Esophagus muscularis mucosa (tissue), 4 donors: ENCODE measurements at places on chromosomes 2 and 18. TPM values are rescaled to one million over a fixed set of nuclear protein-coding genes. Genes with fewer than 3 reads are reported as not detected.
A peak's percentile ranks its signal among the peaks of the same experiment; 100 is the strongest.

DNA sequence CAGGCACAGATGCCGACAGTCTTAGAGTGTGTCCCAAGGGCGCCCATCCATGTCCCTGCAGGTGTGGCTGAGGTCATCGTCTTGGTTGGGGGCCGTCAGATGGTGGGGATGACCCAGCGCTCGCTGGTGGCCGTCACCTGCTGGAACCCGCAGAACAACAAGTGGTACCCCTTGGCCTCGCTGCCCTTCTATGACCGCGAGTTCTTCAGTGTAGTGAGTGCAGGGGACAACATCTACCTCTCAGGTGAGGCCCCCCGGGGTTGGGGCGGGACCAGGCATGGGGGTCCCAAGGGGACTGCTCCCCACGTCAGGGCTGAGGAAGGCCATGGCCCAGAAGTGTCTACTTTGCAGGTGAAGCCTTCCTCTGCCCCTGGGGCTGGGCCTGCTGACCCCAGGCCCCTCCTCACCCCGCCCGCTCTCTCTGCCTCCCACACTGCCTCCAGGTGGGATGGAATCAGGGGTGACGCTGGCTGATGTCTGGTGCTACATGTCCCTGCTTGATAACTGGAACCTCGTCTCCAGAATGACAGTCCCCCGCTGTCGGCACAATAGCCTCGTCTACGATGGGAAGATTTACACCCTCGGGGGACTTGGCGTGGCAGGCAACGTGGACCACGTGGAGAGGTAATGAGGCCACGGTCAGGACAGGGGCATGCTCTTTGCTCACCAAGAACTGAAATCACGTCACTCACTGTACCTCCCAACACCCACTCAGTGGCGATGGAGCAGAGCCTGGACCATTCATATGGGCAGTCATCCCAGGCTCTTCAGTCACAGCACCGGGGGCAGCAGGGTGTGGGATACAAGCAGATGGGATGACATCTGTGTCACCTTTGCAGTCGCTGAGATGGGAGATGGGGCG lies 230.8 kb downstream of the ATAD2B start:
- no peaks in the 10 kb centered on the region for H3K27me3 ChIP-seq
- no peak overlapping the region for H3K27ac ChIP-seq
- no peak overlapping the region for H3K4me3 ChIP-seq
- peaks cover 31% of the 10 kb centered on the region for H3K4me1 ChIP-seq
- DNase-seq = no peak

DNA sequence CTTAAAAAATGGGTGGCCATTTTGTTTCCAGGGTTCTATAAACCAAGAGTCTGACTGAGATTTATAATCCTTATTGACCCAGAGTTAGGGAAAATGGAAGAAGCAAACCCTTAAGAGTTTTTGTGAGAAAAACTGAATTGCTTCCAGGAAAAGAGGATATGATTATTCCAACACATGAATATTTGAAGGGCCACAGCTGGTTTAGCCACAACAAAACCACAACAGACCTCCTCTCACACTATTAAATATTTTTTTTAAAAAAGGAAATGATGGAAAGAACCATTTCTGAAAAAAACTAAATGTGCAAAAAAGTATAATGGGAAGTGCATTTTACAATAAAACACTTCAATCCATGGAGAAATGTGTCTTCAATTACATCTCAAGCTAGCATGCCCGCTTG lies 182.7 kb downstream of the ETAA1 start:
- H3K27ac ChIP-seq = no peak overlapping the region
- no peak overlapping the region for H3K4me3 ChIP-seq
- H3K36me3 ChIP-seq = no peaks in the 10 kb centered on the region
- no peaks in the 10 kb centered on the region for H3K27me3 ChIP-seq

DNA sequence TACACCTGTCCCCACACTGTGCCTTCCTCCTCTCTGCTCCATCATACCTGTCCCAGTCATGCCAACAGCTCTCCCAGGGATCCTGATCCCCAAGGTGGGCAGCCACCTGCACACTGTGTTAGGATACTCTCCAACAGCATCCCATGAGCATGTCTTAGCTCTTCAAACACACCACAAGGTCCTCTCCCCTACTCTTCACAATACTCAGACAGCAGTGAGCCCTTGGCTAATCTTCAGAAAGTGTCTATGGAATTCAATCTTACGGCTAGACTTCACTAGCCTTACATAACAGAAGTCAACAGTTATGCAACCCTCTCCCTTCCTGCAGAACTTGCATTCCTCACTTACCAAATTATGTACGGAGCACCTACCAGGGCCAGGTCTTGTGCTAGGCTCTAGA lies 79.9 kb downstream of the MYO5B start:
- H3K27ac ChIP-seq = no peak overlapping the region
- no peak for DNase-seq
- no peak overlapping the region for H3K4me3 ChIP-seq
- no peaks in the 10 kb centered on the region for H3K27me3 ChIP-seq

DNA sequence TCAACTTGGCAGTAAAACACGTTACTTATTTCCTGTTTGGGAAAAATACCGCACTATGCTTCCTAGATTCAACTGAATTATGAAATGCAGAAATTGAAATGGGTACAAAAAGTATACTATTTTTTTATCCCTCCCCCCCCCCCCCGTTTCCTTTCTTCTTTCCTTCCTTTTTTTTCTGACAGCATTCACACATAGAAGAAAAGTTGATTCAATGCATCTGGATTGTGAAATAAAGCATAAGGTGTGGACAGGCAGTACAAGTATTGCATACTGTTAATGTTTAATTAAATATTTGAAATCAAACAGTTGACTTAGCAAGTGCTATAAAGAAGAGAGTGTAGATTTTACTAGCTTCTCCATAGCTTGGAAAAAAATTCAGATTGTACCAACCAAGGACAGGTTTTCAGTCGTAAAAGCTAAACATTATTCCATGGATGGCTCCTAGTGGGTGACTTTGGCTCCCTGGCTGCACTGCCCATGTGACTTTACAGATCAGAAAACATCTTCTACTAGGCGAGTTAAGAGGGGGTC lies 21.6 kb upstream of the AGFG1 start:
- H3K27me3 ChIP-seq = no peaks in the 10 kb centered on the region
- H3K4me3 ChIP-seq = no peak overlapping the region
- H3K36me3 ChIP-seq = no peaks in the 10 kb centered on the region
- H3K4me1 ChIP-seq = peaks cover 12% of the 10 kb centered on the region
- no peak for DNase-seq

DNA sequence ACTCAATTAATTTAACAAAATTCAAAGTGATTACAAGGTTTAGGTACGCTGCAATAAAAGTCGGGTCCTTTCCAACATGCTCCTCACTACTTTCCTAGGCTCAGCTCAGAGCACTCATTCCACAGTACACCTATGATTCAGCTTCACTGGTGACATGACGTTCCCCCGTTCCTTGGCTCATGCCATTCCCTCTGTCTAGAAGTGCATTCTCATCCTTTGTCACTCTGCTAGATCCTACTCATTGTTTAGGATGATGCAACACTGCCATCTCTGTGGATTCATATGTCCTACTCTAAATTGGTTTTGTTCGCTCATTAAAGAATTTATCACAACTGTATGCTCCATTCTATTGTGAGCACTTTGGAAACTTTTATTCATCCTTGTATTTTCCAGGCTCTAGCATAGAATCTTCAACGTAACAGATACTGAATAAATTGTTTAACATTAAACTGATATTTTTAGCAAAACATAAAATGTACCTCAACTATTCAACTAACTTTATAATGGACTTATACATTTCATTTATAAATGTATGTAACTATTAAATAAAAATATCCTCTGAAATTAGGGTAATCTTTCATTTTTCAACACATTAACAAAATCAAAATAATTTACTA lies 78.6 kb downstream of the FAM228A start:
- H3K4me1 ChIP-seq = no peaks in the 10 kb centered on the region
- H3K27ac ChIP-seq = no peak overlapping the region
- H3K4me3 ChIP-seq = no peak overlapping the region
- H3K36me3 ChIP-seq = peaks cover 86% of the 10 kb centered on the region
- H3K27me3 ChIP-seq = no peaks in the 10 kb centered on the region

DNA sequence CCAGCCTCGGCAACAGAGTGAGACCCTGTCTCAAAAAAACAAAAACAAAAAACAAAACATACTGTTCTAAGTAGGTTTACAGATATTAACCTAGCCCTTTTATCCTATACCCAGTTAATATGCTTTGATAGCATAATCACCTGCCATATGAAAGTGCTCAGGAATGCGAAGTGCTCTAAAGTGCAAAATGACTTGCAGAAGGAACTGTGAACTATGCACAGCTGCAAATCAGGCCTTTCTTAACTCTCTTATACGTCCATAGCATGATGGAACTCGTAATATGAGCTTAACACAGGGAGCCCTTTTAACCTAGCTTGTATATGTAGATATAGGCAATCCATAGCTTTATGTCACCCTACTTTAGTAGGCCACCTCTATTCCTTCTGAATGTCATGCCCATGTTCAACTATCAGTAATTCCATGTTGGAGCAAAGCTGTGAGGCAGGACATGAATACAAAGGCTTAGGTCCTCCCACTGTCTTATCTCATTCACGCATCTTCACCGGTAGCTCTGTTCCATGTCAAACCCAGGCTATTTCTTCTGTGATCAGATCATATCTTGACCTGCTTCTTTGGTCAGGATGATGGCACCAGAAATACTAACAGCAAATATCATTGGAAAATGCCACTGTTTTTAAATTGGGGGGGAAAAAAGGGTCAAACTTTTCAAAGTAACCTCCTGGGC lies 72.9 kb downstream of the PRPF40A start:
- no peaks in the 10 kb centered on the region for H3K27me3 ChIP-seq
- H3K4me1 ChIP-seq = peaks cover 25% of the 10 kb centered on the region
- peaks cover 52% of the 10 kb centered on the region for H3K36me3 ChIP-seq
- H3K4me3 ChIP-seq = no peak overlapping the region
- H3K27ac ChIP-seq = no peak overlapping the region

GRCh38 chr2:1350111-1350510 lies 63.2 kb upstream of the TPO start:
- peaks cover 8% of the 10 kb centered on the region for H3K27me3 ChIP-seq
- no peak for DNase-seq
- H3K4me1 ChIP-seq = no peaks in the 10 kb centered on the region
- H3K4me3 ChIP-seq = no peak overlapping the region

DNA sequence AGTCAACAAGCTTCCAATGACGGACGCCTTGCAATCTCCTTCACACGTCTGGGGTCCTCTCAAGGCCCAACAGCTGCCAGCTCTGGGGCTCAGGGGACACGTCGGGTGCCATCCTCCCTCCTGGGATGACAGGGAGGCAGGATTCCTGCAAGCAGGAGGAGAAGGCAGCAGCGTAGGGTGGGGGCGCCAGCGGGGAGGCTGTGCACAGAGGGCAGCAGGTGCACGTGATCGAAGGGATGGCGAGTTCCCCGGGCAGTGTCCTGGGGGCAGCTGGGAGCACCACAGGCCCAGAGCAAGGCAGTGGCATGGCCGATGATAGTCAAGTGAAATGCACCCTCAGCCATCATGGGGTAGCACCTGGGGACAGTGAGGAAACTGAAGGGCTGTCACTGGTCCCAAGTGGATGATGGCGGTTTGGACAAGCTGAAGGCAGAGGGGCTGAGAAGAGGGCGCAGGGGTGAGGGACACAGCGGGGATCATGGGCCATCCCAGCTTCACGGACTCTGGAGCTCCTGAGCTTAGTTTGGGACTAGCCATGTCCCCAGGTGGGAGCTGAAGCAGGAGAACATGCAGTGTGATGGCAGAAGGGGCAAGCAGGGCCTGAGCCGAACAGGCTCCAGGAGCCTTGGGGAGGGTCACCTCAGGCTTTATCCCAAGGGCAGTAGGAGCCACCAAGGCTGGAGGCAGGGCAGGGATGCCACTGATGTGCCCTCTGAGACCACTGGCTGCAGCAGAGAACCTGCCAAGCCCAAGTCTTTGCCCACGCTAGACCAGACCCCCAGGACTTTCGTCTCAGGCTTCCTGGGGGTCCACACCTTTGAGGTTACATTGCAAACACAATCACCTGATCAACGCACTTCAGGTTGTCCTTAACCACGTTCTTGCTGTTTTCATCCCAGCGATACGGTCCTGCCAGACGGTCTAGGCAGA lies 16.3 kb upstream of the SNED1 start:
- H3K36me3 ChIP-seq = no peaks in the 10 kb centered on the region
- H3K4me1 ChIP-seq = peaks cover 8% of the 10 kb centered on the region
- no peak overlapping the region for H3K4me3 ChIP-seq
- H3K27me3 ChIP-seq = peaks cover 9% of the 10 kb centered on the region
- DNase-seq = no peak

DNA sequence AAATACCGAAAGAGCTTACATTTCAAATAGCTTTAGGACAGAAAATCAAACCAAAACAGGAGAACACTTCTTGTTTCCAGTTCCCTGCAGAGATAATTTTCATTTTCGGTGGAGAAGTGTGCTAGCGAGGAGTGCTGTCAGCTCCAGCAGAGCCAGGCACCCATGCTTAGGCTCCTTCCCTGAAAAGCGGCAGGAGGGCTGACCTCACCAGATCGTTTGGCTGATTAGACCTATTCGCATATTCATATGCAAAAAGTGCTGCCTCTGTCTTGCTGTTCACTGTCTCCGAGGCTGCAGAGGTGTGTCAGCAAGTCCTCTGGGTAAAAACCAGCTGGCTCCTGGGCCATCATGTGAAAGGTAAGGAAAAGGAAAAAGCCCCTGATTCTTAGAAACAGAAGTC lies 225.8 kb upstream of the COPS8 start:
- no peak overlapping the region for H3K4me3 ChIP-seq
- no peaks in the 10 kb centered on the region for H3K27me3 ChIP-seq
- DNase-seq = peak; percentile 85
- H3K27ac ChIP-seq = no peak overlapping the region
- H3K36me3 ChIP-seq = no peaks in the 10 kb centered on the region

DNA sequence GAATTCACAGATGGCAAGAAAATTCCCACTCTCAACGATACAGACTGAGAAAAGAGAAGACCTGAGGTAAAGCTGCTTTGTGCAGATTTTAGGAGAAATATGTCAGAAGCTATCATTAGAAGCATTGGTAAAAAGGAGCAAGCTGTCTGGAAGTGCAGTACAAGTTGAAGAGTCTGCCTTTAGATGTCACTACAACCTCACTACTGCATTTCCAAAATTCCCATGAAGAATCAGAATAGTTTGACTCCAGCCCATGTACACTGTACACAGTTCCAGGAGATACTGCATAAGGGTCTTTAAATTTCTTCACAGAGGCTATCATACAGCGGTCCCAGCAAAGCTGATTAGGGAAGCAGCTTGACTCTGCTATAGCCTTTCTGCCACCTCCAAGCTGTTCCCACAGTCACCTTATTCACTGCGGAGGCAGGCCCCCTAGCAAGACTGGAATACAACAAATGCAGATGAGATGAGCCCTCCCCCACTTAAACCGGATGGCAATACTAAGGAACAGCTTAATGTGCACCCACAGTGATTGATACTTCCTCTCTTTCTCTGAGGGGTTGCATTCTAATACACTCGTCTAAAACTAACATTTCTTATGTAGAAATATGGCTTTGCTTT lies 527.4 kb downstream of the TMEM182 start:
- no peaks in the 10 kb centered on the region for H3K4me1 ChIP-seq
- H3K27me3 ChIP-seq = peaks cover 18% of the 10 kb centered on the region
- H3K36me3 ChIP-seq = no peaks in the 10 kb centered on the region

DNA sequence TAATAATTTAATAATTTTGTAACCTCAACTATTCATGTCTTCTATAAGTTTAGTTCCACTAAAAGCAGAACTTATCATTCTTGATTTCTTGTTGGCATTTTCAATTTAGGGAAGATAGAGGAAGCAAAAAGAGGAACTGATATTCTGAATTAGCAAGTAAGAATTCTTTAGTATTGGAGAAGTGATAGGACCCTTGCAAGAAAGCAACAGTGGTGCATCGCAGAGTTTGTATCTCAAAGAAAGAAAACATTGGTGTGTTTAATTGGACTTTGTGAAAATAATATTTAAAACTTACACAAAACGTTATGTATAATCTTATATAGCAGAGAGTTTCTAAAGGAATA lies 36.5 kb upstream of the TNFRSF11A start:
- H3K36me3 ChIP-seq = peaks cover 12% of the 10 kb centered on the region
- DNase-seq = no peak
- no peak overlapping the region for H3K27ac ChIP-seq
- H3K4me1 ChIP-seq = no peaks in the 10 kb centered on the region

The TUBA3E gene
- total RNA-seq = not detected
